ENCODE measurements at places on chromosomes 12 and 14.
A peak's percentile ranks its signal among the peaks of the same experiment; 100 is the strongest.

DNA sequence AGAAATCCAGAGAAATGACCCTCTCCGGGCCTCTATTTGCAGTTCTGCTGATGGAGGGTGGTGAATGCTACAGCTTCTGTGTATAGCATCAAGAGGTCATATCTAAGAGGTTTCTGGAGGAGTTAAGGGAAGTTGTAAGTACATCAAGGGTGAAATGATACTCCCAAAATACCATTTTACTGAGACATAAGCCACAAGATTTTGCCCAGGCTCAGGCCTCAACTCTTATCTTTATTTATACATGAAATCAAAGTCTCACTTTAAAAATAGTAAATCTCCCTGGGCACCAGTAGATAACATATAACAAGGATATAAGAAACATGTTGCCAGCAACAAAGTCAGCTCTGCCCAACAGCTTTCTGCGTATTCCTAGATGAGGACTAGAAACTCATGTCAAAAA, 40.4 kb downstream of the NIN start:
- no peak for DNase-seq

GRCh38 chr12:3097836-3098235, 20.7 kb downstream of the TSPAN9 start:
- no peak for DNase-seq

DNA sequence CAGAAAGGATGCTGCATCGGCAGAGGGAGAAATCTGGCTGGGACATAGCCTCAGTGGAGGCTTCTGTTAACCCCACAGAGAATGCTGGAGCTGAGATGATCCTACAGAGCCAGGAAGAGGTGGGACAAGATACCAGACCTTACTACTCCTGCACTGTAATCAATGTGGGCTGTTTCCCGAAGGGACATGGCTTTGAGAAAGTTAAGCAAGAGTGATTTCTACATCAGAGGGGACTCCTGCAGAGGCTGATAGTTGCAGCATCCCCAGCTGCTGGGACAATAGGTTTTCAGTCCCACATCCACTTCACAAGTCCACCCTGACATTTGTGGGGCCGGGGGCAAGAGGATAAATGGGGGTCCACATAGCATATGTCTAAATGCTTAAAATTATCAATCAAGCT, 22.5 kb upstream of the CMKLR1 start:
- no peak for DNase-seq

- DNase-seq: peak; percentile 60
These were observed 32.4 kb downstream of the DENND5B start for GRCh38 chr12:31558521-31558920.

GRCh38 chr12:130446846-130447654, 109.4 kb downstream of the PIWIL1 start:
- no peak for DNase-seq

DNA sequence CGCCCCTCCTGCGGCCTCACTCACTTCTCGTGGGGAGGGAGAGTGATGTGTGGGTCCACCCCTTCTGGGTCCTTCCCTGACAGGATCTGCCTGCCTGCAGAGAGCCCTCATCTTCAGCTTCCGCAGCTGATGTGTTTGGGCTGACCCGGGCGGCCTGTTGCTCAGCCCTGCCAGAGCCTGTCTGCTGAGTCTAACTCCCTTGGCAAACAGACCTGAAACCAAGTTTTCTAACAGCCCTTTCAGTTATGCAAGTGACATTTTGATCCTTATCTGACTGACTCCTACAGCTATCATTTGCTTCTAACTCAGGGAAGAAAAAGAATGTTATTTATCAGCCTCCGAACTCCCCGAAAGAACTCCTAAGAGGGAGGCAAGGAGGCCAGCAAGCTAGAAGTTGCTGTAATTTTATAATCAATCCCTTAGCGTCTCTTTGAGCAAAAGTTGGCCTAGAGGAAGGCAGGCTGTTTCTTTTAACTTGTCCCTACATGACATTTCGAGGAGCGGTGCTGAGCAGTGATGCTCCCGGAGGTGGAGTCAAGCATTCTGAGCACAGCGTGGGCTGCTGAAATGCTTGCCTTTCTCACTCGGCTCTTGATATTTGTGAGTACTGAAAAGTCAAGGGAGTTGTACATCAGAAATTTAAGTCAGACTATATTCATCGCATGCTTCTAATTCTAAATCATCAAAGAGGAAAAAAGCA, 31.5 kb upstream of the CACNA2D4 start:
- DNase-seq: no peak

GRCh38 chr12:107450541-107450940, 235.1 kb upstream of the PWP1 start:
- DNase-seq: no peak

GRCh38 chr12:109463756-109464155, 13.3 kb downstream of the KCTD10 start:
- peak; percentile 43 for DNase-seq

DNA sequence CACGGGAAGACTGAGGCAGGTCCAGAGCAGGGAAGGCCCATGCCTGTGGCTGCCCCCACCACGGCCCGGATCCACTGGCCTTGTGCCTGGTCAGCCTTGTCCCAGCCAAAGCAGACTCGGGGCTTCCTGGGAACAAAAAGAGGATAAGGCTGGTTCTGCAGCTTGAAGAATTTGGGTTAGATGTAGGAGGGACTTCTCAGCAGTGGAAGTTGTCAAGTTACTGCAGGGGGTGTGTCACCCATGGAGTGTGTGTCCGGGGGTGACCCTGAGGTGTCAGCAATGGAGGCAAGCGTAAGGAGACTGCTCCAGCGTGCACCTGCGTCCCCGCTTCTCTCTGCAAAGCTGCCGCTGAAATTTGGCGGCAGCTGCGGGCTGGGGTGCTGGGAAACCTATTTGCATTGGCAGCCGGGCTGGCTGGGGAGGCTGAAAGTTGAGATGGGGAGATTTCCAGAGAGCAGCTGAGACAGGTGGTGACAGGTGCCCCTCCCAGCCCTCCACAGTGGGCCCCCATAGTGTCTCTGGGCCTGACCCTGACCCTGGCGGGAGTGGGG, 12.5 kb upstream of the TNFAIP2 start:
- no peak for DNase-seq

- DNase-seq: no peak
These were observed 131.9 kb downstream of the MDGA2 start for GRCh38 chr14:47543459-47543858.

- DNase-seq: peak; percentile 82
These were observed 377.8 kb upstream of the TMEM132C start for GRCh38 chr12:127888943-127889719.

- peak; percentile 97 for DNase-seq
These were observed 24.5 kb downstream of the SSH1 start for GRCh38 chr12:108832730-108833354.

GRCh38 chr14:21071225-21072030, 1.3 kb downstream of the ARHGEF40 start:
- DNase-seq: peak; percentile 96

DNA sequence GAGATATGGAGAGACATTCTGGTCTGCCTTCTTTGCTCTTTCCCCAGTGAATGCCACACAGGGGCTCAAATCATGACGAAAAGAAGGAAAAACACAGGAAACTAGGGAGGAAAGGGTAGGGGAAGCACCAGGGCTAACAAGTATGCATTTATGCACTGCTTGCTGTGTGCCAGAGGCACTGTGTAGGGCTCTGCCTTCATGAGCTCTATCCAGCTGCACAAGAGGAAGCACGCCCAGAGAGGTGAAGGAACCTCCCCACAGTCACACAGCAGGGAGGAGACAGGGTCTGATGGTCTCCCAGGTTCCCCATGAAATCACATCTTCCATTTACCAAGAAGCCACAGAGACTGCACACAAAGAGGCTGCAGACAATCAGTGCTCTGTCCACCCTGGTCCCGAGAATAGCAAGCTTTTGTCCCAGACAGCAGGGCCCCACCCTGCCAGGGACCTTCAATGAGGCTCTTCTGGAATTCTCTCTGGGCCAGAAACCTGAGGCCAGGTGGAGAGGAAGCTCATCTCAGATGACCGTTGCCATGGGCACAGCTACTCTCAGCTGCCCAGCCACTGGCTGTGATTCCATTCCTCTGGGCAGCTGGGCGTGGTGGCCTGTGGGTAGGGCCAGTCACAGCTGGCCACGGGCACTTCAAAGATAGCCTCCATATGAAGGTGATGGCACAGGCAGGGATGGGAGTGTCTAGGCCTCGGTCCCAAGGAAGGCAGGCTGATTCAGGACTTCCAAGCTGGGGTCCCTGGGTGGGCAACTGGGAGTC, 7.3 kb upstream of the TRPV4 start:
- DNase-seq: no peak

- peak; percentile 63 for DNase-seq
These were observed at the start of gene GDF11 for GRCh38 chr12:55742719-55743405. GDF11 (plus strand) TSS chr12:55743122; CDS start chr12:55743317, 195 bp downstream.

DNA sequence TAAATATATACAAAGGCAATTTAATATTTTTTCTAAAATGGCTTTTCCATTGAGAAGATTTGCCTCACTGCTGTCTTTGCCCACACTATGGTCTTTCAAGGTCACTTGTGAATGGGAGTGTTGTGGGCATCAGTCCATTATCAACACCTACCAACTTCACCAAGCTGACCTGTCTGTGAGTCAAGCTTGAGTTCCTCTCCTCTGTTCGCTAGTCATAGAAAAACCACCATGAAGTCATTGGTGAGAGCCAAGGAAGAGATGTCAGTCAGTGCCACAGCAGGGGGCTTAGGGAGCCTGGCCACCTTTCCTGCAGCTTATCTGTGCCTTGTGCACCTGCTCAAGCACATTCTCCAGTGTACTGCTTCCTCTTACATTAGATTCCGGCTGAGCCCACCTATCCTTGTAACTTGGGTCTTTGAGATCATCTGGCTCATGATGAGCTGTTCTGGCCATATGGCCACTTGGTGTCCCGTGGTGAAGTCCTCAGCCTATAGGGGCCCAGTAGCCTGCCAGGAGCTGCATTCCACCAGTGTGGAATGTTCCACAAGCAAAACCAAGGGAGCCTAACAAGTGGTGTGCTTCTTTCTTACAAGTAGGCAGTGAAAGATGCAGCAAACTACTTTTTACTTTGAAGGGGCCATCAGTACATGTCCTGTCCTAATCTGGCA, 80.8 kb upstream of the C12orf71 start:
- DNase-seq: peak; percentile 44

- DNase-seq: peak; percentile 70
These were observed 274.7 kb downstream of the SLC6A15 start for GRCh38 chr12:84637926-84638325.

DNA sequence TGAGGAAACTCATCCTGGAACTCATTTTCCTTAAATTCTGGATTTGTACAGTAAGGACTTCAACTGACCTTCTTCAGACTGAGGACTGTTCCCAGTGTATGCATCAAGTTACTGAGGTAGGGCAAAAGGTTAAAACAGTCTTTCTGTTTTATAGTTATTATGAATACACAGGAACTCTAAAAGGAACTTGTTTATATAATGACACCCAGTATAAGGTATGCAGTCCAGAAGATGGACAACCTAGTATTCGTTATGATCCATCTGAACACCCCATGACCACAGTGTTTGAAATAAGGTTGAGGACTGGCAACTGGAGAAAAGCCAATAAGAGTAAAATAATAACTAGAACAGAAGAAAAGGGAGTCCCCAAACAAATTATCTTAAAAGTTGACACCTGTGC, 779.9 kb upstream of the TMEM132C start:
- DNase-seq: no peak

DNA sequence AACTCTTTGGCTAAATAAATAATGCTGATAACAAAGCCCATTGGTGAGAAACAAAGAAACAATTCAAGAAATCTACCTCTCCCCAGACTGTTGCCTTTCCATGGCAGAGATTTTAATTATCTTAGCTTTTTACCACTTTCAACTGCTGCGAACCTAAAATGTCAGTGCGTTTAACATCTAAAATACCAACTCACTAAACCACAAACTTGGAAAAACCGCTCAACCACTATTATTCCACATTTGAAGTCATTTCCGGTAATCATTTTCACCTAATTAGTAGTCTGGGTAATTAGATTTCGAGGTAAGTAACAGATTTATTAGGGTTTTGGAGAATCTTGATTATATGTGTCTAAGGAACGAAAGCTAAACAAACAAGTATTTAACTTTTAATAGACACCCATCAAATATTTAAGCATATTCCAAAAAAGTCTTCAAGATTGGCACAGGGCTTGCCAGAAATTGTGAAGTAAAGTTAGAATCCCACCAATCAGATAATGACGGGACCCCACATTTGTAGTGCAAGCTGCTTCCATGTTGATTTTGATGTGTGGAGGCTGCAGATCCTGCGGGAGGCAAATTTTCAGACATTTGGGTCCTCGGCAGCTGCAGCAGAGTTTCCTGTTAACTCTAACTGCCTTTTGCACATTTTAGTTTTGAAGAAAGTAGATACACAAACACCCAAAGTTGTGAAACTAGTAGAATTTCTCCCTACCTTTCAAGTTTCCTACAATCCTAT, 4.1 kb downstream of the OTX2 start:
- no peak for DNase-seq

DNA sequence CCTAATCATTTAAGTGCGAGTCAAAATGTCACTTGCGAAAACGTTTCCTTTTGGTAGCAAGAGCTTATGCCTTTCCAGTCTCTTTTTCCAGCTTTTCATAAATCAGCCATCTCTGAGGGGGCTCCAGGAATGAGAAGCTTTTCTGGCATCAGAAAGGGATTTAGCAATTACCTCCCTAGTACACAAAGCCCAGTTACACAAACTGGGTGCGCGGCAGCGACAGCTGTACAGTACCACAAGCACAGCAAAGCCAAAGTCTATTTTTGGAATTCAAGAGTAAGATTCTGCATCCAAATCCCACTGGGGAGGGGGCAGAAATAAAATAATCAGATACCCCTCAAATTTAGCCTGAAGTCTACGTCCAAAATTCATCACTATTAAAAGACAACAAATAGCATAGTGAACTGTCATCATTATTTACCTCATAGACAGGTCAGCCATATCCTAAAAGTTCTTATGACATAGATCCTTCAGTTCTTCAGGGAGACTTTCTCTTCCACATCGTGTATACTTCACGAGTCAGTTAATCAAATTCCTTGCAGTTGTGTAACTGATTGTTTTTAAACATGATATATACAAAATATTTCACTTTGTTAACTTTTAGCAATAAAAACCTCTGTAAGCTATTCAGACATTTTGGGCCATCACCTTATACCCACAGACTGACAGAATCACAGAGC, 150.8 kb downstream of the TTC7B start:
- DNase-seq: no peak

- DNase-seq: peak; percentile 5
These were observed 121.1 kb downstream of the PRMT8 start for GRCh38 chr12:3611860-3612703.

- DNase-seq: no peak
These were observed 15.4 kb downstream of the LGMN start for GRCh38 chr14:92733007-92733406.

- no peak for DNase-seq
These were observed 126.6 kb downstream of the CHST11 start for GRCh38 chr12:104583301-104583700.

DNA sequence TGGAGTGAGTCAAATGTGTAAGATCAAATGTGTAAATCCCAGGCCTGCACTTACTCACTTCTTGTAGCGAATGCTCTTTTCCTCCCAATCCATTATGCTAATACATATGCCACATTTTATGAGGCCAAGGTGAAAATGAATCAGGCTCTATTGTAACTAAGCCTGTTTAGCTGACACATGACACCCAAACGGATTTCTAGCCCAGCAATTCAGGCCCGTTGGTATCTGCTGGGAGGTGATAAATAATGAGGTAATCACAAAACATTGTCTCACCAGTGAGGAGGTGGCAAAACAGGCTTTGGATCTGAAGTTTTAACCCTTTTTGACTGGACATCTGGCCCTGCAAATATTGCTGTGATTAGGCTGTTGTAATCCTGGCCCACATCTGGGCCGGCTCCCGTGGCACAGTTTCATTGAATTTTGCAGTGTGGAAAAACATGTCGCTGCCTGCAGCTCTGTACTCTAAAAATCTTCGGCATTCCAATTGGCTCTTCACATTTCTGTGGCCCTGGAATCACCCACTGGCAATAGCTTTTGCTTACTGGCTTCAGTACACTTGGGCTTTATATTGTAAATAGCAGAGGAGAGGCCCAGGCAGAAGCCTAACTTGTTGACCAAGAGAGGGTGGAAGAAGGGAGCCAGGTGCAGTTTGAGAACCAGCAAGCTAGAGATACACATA, 106.1 kb downstream of the PAX9 start:
- DNase-seq: peak; percentile 27
